Lower leg skin (tissue), 4 donors: ENCODE measurements at places on chromosomes 1 and 21.

GRCh38 chr21:33480481-33481103 lies 818 bp upstream of the TMEM50B start:
- no peak for DNase-seq

DNA sequence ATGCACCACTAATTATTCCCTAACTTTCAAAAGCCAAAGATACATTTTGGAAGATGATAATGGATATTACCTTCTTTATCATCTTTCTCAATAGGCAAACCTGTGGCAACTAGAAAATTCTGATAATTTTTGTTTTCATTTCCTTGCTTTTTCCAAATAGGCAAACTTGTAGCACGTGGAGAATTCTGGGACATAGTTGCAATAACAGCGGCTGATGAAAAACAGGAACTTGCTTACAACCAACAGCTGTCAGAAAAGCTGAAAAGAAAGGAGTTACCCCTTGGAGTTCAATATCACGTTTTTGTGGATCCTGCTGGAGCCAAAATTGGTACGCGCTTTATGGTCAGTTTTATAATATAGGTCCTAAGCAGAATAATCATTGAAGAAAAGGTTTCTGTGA lies 1.5 kb downstream of the FPGT start:
- DNase-seq = no peak

- DNase-seq = no peak
Measured at GRCh38 chr1:26768755-26769154, 19.0 kb upstream of the PIGV start.

- no peak for DNase-seq
Measured at GRCh38 chr1:26288311-26288941, 8.5 kb downstream of the SH3BGRL3 start.

- no peak for DNase-seq
Measured at GRCh38 chr1:244712669-244713068, 59.7 kb downstream of the DESI2 start.

- no peak for DNase-seq
Measured at GRCh38 chr21:18764720-18765119, 361.1 kb upstream of the TMPRSS15 start.

DNA sequence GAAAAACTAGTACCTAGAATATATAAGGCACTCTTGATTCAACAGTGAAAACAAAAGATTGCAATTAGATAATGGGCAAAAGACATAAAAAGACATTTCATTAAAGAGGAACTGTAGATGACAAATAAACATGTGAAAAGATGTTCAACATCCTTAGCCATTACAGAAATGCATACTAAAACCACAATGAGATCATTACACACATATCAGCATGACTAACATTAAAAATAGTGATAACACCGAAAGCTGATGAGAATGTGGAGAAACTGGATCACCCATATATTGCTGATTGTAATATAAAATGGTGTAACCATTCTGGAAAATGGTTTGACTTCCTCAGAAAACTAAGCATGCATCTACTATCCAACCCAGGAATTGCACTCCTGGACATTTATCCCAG lies 340.3 kb downstream of the SEC16B start:
- no peak for DNase-seq

GRCh38 chr1:93436496-93436895 lies 11.4 kb upstream of the FNBP1L start:
- no peak for DNase-seq

- no peak for DNase-seq
Measured at GRCh38 chr1:205062895-205063294, 19.9 kb downstream of the CNTN2 start.

DNA sequence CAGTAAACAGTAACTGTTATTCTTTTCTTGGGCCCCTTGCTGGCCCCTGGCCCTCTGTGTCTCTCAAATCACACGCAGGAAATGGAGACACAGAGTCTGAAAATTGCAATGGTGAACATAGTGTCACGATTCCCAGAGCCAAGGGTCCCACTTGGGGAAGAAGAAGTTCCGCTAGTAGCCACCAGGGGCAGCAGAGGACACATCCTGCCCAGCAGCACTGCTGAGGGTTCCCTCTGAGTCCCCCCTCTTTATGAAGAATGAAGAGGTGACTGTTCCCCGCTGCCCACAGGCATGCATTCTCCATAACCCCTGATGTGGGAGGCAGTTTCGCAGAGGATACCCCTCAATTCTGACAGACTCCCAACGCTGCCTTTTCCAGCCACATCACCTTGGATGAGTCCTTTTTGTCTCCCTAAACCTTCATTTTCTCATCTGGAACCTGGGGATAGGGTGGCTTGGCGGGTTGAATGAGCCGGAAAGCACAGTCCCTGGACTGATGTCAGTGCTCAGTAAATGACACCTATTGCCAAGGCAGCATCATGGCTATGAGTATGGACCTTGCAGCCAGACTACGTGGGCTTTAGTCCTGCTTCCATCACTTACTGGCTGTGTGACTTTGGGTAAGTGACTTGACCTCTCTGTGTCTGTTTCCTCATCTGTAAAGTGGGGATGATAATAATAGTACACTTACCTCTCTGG lies 238.0 kb upstream of the TMEM51 start:
- no peak for DNase-seq

- no peak for DNase-seq
Measured at GRCh38 chr1:239682960-239683359, 296.6 kb downstream of the CHRM3 start.

DNA sequence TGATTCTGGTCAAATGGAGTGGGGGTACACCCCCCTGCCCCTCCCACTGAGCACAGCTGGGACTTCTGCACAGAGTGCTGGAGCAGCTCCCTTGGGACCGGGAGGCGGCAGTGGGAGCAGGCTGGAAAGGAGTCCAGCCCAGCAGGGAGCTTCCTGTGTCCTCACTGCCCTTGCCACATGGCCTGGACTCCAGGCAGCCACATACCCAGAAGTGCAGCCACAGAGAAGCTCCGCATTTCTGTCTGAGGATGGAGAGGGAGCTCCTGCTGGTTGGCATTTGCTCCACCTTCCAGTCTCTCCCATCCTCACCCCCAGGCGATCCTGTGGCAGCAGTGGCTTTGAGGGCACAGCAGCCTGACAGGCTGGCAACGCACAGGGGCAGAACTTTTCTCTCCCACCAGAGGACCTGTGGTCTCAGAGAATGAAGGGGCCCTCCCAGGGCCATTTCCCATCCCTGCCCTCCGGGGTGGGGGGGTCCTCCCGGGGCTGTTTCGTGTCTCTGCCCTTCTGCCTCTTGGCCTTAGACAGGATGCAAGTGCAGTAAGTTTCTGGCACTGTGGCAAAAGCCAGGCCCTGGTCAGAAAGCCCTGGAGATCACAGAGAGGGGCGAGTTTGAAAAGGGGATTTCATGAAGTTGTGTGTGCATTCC lies 103.6 kb upstream of the COL6A1 start:
- no peak for DNase-seq

GRCh38 chr1:185418472-185418871 lies 101.4 kb upstream of the IVNS1ABP start:
- no peak for DNase-seq

GRCh38 chr21:28892199-28893111 lies 100.2 kb downstream of the LTN1 start:
- DNase-seq = no peak

DNA sequence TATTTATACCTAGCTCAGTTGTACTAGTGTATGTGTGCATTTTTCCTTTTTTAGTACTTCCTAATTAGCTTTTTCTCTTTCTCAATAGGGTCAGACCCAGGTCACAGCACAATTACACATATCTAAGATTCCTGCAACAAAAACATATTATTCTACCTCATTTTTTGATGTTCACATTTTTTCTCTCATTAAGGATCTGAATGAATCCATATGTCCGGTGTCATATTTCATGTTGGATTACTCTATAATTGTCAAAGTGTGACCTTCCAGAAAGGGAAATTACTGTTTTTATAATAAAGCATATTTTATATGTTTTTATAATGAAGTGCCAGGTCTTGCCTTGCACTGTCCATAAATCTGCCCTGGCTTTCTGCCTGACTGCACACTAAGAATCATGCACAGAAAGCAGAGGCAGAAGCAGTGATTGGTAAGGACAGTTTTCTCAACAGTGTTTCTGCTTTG lies 143.7 kb downstream of the KCNT2 start:
- DNase-seq = no peak

DNA sequence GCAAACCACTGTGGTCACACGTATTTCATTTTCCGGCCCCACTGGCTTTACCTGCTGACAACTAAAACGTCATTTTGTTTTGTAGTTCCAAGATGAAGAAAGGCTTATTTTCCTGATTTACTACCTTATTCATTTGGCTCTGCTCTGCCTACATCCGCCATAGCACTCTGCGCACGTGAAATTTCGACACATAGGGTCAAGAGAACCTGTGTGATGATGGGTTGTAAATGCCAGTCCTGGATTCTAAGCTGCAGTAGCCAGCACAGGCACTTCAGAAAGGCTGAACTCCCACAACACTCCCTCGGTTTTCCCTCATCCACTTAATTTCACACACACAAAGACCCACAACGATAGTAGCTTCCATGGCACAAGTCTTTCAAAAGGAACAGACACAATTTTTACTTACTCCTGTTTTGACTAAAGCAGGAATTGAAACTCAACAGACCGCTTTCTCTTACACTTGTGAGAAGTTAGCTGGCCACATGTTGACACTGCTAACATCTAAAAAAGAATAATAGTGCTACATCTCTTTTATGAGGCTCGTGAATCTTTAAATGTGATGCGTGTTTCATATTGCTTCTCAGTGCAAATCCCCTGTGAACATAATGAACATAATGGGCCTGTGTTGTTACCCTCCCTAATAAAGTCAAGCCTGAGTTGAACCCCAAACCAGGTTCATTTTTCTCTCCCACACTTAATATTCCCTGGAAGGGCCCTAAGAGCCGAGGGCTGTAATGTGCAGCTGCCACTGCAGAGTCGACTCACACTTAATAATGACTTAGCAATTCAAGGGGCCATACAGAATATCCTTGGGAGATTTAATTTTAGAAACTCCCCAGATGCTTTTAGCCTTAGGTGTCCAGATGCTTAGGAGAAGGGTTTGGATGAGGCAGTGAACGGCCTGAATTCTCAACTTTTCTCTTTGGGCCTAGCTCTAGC lies 1.5 kb upstream of the RUNX1 start:
- DNase-seq = no peak

- DNase-seq = no peak
Measured at GRCh38 chr21:15208786-15209185, 144.0 kb upstream of the NRIP1 start.

DNA sequence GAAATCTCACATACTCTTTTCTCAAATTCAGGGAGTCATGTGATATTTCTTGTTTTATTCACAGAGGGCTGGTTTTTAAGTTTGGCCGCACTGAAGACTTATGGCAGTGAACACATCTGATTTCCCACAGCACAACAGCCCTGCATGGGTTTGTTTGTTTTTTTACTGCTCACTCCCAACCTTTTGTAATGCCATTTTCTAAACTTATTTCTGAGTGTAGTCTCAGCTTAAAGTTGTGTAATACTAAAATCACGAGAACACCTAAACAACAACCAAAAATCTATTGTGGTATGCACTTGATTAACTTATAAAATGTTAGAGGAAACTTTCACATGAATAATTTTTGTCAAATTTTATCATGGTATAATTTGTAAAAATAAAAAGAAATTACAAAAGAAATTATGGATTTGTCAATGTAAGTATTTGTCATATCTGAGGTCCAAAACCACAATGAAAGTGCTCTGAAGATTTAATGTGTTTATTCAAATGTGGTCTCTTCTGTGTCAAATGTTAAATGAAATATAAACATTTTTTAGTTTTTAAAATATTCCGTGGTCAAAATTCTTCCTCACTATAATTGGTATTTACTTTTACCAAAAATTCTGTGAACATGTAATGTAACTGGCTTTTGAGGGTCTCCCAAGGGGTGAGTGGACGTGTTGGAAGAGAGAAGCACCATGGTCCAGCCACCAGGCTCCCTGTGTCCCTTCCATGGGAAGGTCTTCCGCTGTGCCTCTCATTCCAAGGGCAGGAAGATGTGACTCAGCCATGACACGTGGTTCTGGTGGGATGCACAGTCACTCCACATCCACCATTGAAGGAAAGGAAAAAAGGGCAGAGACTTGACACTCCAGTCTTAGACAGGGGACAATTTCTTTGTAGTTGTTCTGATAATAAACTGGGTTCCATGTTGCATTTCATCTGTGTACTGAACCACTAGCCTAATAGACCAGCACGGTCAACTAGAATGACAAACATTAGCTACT lies 22.8 kb downstream of the TMEM50A start:
- DNase-seq = no peak

DNA sequence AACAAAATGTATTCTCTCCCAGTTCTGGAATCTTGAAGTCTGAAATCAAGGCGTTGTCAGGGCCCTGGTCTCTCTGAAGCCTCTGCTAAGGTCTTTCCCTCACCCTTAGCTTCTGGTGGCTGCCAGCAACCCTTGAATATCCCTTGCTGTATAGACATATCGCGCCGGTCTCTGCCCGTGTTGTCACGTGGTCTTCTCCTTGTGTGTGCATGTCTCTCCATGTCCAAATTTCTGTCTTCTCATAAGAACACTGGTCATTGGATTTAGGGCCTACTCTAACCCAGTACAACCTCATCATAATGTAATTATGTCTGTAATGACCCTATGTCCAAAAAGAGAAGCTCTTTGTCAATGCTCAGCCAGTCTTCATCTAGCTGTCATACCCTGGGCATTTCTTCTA lies 85.7 kb upstream of the ETS2 start:
- no peak for DNase-seq

- no peak for DNase-seq
Measured at GRCh38 chr1:202150602-202151001, 6.1 kb upstream of the ARL8A start.

- DNase-seq = peak; percentile 25
Measured at GRCh38 chr21:34825948-34826548, 157.3 kb downstream of the CLIC6 start.

- DNase-seq = no peak
Measured at GRCh38 chr1:227735539-227736285, 477 bp downstream of the SNAP47 start.

- DNase-seq = peak; percentile 94
Measured at GRCh38 chr1:155070721-155071569, 7.4 kb downstream of the EFNA4 start.

DNA sequence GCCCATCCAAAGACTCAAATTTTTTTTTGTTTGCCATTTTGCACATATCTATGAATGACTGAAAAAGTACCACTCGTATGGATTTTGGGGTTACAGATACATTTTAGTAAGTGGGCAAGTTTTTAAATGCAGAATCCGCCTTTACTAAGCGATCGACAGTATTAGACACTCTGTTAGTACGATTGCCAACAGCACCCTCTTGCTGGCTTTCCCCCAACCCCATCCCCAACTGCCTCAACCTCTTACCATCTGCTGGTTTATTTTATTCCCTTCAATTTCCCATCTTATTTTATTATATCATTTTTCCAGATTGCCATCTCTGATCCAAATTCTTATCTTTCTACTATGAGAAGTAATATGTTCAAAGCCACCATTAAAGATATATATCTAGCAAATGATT lies 244.8 kb downstream of the LRRIQ3 start:
- DNase-seq = no peak

- no peak for DNase-seq
Measured at GRCh38 chr1:25140073-25140797, 92.1 kb downstream of the SYF2 start.

- no peak for DNase-seq
Measured at GRCh38 chr1:20278692-20279130, 12.0 kb upstream of the VWA5B1 start.

GRCh38 chr1:199082778-199083389 lies 444.0 kb downstream of the PTPRC start:
- DNase-seq = no peak
